Lung microvascular endothelial cell (primary cell): ENCODE measurements at places on chromosomes 1 and 21. TPM values are rescaled to one million over a fixed set of nuclear protein-coding genes. Genes with fewer than 3 reads are reported as not detected.

The LAMC1 gene
- 240 and 248 TPM in 2 replicates for total RNA-seq

The MYOG gene
- not detected in 2 replicates for total RNA-seq

The TSPEAR gene
- under 0.01 TPM in 2 replicates for total RNA-seq

The DHRS3 gene
- total RNA-seq = 83.5 and 150 TPM in 2 replicates

The KRTAP19-1 gene
- not detected in 2 replicates for total RNA-seq

The NIBAN1 gene
- 0.60 and 1.7 TPM in 2 replicates for total RNA-seq

The ABCA4 gene
- 60.8 and 487 TPM in 2 replicates for total RNA-seq

The BACH1 gene
- 21.6 and 76.2 TPM in 2 replicates for total RNA-seq

The CELA2B gene
- total RNA-seq = not detected in 2 replicates

The NPHS2 gene
- total RNA-seq = not detected in 2 replicates

The GNG4 gene
- under 0.01 and 0.22 TPM in 2 replicates for total RNA-seq

The C8B gene
- total RNA-seq = not detected in 2 replicates

The EPHA2 gene
- total RNA-seq = 68.6 and 122 TPM in 2 replicates

The ANGPTL3 gene
- total RNA-seq = not detected in 2 replicates

The SLAMF8 gene
- total RNA-seq = not detected in 2 replicates

The LCE1E gene
- total RNA-seq = not detected in 2 replicates

The AK5 gene
- total RNA-seq = 20.9 and 21.2 TPM in 2 replicates

The DNAJC28 gene
- 0.99 and 1.1 TPM in 2 replicates for total RNA-seq

The WNT3A gene
- total RNA-seq = not detected in 2 replicates

The PTCH2 gene
- under 0.01 TPM in 2 replicates for total RNA-seq

The TFAP2E gene
- total RNA-seq = under 0.01 TPM in 2 replicates

The S100A7 gene
- total RNA-seq = not detected in 2 replicates

The HS2ST1 gene
- total RNA-seq = 11.9 and 14.4 TPM in 2 replicates

The LMOD1 gene
- total RNA-seq = not detected in 2 replicates

The AMY1C gene
- not detected in 2 replicates for total RNA-seq

The LAD1 gene
- not detected in 2 replicates for total RNA-seq

The LCE2A gene
- not detected in 2 replicates for total RNA-seq

The CELSR2 gene
- 0.65 and 0.79 TPM in 2 replicates for total RNA-seq

The HRNR gene
- total RNA-seq = not detected in 2 replicates

The ADARB1 gene
- total RNA-seq = 15.3 and 23.8 TPM in 2 replicates

The SHE gene
- 62.3 and 91.7 TPM in 2 replicates for total RNA-seq

The OR2T2 gene
- not detected in 2 replicates for total RNA-seq

The ACTL8 gene
- not detected in 2 replicates for total RNA-seq

The ZNHIT6 gene
- 6.8 and 11.1 TPM in 2 replicates for total RNA-seq

The RUNX3 gene
- not detected in 2 replicates for total RNA-seq

The GPR37L1 gene
- total RNA-seq = under 0.01 TPM in 1 of 2 replicates, not detected in the other

The GJC2 gene
- 6.5 and 18.3 TPM in 2 replicates for total RNA-seq

The SMIM1 gene
- 0.20 and 0.87 TPM in 2 replicates for total RNA-seq

The MASP2 gene
- not detected in 2 replicates for total RNA-seq

The F5 gene
- total RNA-seq = not detected in 2 replicates

The MTARC2 gene
- 8.5 and 16.5 TPM in 2 replicates for total RNA-seq

The JAK1 gene
- 124 and 125 TPM in 2 replicates for total RNA-seq

The GJA9 gene
- not detected in 2 replicates for total RNA-seq

The SGIP1 gene
- 22.9 and 34.1 TPM in 2 replicates for total RNA-seq

The LCE3E gene
- total RNA-seq = not detected in 2 replicates

The KCNH1 gene
- total RNA-seq = not detected in 2 replicates
